ENCODE measurements at places on chromosomes 16 and 17.

DNA sequence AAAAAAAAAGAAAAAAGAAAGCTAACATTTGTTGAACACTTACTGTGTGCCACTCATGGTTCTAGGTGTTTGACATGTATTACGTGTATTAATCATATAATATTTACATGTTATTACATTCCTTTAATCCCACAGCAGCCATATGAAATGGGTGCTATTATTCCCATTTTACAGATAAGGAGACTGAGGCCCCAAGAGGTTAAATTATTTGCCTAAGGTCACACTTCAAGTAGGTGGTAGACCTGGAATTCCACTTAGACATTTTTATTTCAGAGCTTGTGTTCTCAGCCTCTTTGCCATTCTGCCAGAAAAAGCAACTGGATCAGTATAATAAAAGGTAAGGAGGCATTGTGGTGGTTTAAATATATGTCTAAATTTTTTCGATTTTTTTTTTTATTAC is 55.1 kb upstream of the HS3ST4 start:
- no peak for DNase-seq

GRCh38 chr16:12425134-12425941 is 378.3 kb downstream of the CPPED1 start:
- no peak for DNase-seq

DNA sequence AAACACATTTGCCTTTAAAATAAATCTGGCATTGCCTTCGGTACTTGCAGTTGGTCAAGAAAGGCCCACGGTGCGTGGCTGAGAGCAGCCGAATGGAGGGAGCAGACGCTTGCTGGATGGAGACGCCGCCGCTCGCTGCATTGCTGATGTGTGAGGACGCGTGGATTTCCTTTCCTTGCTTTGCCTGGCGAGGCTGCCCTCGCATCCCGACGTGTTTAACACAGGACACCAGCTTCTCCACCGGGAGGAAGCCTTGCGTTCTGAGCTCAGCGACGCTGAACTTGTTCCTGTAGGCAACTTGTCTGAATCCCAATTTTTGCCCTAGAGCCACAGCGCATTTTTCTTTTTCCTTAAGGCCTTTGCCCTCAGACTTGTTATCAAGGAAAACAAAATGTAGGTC is 45.8 kb downstream of the COX4I1 start:
- DNase-seq: no peak

GRCh38 chr17:37142294-37142896 is 193.6 kb downstream of the AATF start:
- DNase-seq: no peak

- DNase-seq: no peak
Measured at GRCh38 chr16:67016681-67017420, 12.1 kb upstream of the CBFB start.

DNA sequence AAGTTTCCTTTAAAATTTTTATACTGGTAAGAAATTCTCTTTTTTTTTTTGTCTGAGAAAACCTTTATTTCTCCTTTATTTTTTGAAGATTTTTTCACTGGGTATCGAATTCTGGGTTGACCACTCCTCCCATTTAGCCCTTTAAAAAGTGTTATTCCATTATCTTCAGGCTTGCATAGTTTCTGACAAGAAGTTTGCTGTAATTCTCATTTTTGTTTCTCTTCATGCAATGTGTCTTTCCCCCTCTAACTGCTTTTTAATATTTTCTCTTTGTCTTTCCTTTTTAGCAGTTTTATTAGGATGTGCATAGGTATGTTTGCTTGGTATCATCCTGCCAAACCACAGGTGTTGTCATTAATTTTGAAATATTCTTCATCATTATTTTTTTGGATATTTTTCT is 67.7 kb upstream of the GOT2 start:
- DNase-seq: no peak

DNA sequence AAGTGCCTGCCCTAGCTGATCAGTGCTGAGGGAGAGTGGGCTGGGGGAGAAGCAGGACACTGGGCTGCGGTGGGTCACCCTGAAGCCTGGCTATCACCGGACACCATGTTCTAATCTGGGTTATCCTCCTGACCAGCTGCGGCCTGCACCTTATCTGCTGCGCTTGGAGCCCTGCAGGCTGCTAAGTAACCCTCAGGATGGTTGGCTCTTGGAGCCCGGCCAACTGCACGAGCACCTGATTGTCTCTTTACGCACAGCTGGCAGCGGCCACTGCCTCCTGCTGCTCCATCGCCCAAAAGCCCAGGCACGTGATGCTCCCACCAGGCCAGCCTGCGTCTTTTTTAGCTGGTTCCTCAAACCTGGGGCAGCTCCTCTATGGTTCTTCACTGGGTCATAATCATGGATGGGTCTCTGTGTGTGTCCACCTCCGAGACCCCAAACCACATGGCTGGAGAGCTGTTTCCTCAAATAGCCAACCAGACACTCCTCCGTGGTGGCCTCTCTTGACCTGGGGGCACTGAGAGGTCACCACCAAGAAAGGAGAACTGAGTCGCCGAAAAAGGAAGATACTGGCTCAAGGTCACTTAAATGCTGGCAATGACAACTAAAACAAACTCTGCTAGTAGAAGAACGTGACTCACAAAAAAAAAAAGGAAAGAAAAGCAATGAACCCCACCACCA is 21.7 kb downstream of the SPHK1 start:
- DNase-seq: no peak

DNA sequence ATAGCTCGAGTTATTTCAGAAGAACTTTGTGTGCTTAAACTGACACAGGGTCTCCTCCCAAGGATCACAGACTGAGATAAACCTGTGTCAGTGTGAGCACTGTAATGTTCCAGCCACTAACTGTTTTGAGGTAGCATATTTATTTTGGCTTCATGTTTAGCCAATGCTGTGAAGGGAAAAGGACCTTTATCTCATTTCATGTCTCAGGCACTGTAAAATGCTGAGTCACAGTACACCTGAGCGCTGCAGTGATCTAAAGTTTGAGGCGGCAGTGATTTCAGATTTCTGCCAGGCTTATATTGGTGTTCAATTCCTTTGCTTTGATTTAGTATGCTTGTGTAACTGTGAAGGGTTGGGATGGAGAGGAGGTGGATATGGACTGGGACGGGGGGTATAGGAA is 3.1 kb upstream of the DNAJA2 start:
- DNase-seq: no peak

GRCh38 chr17:54754560-54754959 is 146.1 kb upstream of the TOM1L1 start:
- peak; percentile 13 for DNase-seq

GRCh38 chr17:57016071-57016763 is 38.3 kb downstream of the SCPEP1 start:
- DNase-seq: no peak

GRCh38 chr17:63976702-63977101 is 4.0 kb upstream of the SCN4A start:
- no peak for DNase-seq

DNA sequence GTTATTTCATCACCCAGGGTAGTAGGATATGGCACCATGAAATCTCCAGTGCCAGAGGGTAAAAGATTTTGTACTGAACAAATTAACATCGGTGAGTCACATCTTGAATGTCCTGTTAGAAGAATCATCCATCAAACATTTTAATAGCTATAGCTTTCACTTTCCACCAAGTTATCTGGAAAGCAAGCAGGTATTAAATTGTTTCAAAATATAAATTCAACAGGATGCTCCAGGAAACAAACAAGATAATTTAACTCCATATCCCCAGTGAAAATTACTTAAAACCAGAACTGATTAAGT is 2.4 kb downstream of the VEZF1 start:
- DNase-seq: no peak

DNA sequence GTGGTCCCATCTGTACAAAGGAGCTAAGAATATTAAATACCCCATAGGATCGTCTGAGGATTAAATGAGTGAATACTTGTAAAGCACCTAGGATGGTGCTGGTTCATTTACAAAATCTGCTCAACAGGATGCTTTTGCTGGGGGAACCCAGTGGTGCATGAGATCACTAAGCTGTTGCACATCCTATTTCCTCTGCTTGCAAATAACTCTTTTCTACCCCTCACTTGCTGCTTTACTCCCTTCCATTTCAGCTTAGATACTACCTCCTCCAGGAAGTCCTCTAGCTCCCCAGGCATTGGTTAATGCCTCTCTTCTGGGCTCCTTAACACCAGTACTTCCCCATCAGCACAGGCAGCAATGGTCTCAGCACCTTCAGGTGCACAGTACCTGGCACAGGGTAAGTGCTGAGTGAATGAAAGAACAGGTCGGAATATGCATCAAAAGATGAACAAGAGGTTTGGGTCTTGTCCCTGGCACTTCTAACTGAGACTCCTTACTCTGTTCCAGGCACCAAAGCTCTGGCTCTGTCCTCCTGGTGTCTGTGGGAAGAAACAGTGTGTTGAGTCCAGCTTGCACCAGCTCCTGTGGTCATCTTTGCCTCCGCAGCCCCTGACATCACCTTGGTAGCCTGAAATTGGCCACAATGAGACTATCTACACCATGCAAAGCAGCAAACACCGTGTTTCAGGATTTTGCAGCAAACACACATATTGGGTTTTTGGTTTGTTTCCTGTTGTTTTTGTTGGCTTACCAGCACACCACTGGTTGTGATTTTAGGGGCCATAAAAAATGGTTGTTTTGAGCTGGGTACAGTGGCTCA is 24.1 kb upstream of the IL21R start:
- DNase-seq: no peak

DNA sequence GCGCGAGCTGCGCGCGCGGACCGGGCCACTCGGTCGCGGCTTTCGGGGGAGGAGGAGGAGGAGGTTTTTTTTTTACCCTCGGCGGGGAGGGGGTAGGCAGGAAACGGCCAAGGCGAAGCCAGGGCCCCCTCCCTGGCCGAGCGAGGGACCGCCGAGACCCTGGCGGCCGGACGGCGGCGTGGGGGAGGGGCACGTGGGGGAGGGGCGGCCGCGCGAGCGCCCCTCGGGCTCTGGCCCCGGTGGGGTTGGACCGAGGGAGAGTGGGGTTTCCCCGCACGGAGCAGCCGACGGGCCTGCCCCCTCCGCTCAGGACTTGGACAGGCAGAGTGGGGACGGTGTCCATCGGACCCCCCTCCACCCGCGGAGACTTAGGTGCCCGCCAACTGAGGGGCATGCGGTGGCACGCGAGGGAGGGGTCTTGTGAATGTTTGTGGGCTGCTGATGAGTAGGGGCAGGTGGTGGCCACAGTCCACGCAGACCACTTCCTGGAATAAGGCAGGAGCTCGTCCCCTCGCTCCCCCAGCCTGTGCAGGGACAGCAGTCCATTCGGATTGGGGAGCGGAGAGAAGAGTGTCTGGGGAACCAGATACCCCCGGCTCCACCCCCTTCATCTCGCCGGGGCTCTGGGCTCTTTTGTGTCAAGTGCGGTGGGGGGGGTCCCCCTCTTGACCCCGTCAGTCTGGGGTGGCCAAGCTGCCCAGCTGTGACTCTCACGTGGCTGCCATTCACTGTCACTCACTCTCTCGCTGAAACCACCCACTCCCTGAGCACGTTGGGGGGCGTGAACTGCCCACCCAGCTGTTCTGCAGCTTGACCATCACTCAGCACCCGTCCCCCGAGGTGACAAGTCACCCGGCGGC is 3.0 kb upstream of the CHD3 start:
- DNase-seq: peak; percentile 58

GRCh38 chr17:55451203-55451641 is 29.6 kb upstream of the MMD start:
- no peak for DNase-seq

GRCh38 chr17:61647047-61647446 is 56.0 kb upstream of the NACA2 start:
- no peak for DNase-seq

GRCh38 chr17:62307196-62307595 is 73.2 kb upstream of the EFCAB3 start:
- no peak for DNase-seq

DNA sequence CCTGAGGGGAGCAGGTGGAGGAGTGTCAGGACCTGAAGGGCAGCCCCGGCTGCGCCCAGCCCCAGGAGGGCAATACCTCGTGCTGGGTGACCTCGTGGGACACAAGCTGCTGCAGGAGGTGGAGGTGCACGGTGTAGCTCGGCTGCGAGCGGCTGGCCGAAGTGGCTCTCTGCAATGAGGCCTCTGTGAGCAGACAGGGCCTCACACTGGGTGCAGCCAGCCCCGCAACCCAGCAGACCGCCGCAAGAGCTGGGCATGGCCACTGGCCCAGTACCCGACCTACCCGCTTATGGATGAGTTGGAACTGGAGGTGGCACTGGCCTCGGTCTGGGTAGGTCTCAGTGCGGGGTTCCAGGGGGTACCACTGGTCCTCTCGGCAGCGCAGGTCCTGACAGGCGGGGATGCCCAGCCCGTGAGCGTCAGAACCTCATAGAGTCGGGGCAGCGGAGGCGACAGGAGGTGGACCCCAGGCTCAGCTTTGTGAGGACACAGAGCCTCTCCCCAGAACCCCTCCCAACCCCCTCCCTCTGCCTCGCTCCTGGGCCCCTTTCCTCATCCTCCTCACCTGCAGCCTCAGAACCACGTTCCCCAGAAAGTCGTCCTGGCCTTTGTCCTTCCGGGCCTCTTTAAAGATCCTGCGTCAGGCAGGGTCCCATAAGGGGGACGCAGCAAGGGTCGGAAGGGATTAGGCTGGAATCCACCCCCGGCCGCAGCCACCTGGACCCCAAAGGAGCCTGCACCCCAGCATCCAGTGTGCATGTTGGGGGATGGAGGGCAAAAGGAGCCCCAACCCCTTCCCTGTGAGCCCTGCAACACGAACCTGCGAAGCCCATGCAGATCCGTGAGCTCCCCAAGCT is 4.0 kb downstream of the UNC13D start:
- DNase-seq: no peak

GRCh38 chr17:55416470-55417052 is 5.1 kb downstream of the MMD start:
- DNase-seq: no peak

DNA sequence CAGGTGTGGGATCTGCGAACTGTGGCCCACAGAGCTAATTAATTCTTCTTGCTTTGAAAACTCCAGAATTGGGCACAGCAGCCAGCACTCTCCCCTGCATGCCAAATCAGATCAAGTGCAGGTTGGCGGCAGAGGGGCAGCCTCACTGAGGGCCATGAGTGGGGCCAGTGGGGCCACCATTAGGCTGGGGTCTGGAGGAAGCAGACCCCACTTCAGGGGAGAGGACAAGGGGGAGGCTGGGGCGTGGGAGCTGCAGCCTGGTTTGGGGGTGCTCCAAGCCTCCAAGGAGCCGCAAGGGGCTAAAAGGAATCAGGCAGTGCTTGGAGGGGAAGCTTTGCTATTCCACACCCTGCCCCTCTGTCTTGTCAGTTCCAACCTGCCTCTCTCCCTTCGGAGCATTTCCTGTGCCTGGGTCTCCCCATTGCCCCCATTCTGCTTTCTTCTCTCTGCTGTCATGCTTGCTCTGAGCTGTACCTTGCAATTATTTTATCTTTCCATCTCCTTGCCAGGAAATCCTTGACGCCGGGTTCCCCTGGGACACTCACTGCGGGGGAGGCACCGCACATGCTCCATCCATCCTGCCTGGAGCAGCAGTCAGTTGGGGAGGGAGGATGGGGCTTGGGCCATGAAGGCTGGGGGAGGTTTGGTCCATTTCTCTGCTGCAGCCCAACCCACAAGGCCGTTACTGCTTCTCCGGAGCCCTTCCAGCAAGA is 3.3 kb upstream of the ABCC3 start:
- peak; percentile 29 for DNase-seq

DNA sequence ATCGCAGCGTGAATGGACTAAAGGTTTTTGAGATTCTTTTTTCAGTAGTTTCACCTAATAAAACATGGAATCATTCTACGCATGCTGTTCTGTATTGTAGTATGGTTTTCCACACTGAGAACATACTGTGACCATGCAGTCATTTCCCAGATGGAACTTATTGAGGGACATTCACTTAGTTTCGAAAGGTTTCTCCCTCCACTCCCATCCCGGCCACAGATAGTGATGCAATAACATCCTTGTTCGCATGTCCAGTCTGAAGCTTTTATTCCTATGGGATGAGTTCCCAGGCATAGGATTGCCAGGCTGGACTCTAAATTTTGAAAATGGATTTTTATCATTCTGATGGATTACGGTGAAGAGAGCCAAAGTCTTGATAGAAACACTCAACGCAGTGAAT is 420.4 kb downstream of the WWOX start:
- no peak for DNase-seq

Data from 8988T (cell line).